CD4-positive, alpha-beta T cell treated with Interleukin-21 for 1 hour (primary cell): ENCODE measurements at places on chromosomes 7 and 10.

- no peak for DNase-seq
These were observed 51.8 kb upstream of the BMPER start for GRCh38 chr7:33853361-33854062.

GRCh38 chr10:112039823-112040222 lies 143.7 kb downstream of the GPAM start:
- no peak for DNase-seq

DNA sequence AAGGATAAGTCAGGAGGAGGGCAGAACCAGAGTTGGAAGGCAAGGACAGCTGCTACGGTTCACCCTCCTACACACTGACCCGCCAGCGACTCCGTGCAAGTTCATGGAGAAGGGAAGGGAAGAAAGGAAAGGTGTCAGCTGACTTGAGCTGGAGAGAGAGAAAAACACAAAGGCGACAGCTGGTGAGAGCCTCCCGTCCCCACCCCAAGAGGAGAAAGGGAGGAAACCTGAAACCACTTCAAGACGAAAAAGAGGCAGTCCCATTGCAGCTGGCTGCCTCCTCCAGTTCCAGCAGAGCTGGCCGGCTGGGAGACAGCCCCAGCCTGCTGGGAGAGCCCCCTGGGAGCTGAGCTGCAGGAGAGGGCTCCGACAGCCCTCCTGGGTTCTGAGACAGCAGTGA lies 75.2 kb downstream of the PARD3 start:
- DNase-seq = no peak

DNA sequence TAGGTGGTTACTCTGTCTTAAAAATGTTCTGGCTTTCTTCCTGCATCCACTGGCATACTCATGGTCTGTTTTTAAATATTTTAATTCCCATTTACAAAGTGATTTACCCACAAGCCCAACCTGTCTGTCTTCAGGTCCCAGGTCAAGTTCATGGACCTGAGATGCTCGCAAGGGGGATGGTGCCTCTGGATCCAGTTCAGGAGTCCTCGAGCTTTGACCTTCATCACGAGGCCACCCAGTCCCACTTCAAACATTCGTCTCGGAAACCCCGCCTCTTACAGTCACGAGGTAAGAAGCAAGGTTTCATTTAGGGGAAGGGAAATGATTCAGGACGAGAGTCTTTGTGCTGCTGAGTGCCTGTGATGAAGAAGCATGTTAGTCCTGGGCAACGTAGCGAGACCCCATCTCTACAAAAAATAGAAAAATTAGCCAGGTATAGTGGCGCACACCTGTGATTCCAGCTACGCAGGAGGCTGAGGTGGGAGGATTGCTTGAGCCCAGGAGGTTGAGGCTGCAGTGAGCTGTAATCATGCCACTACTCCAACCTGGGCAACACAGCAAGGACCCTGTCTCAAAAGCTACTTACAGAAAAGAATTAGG lies 8.7 kb downstream of the ZKSCAN1 start:
- no peak for DNase-seq

DNA sequence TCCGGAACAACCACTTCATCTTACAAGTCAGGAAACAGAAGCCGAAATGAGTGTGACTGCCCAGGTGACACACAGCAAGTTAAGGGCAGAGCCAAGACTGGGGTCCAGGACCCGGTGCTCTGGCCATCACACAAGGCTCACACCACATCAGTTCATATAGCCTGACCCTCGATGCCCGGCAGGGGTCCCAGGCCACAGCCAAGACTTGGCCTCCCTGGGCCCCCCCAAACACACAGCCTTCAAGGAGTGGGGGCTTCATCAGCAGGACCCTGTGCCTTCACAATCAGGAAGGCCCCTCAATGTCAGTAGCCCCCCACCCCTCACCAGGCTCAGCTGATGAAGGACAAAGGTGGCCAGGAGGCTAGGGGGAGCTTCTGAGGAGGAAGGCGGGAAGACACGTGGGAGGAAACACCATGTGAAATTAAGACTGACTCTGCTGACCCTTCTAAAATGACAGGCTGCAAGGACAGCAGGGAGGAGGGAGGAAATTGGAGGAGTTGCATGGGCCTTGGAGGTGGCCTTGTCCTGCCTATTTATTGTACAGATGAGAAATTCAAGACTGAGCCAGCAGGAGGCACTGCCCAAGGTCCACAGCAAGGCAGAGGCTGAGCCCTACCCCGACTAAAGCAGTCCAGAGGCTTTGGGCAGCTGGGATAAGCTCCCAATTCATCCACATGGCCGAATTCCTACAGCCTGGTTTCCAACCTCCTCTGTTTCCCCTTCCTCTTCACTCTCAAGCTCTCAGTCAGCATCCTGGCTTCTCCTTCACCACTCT lies 216.1 kb upstream of the ZMIZ1 start:
- DNase-seq = peak; percentile 27

DNA sequence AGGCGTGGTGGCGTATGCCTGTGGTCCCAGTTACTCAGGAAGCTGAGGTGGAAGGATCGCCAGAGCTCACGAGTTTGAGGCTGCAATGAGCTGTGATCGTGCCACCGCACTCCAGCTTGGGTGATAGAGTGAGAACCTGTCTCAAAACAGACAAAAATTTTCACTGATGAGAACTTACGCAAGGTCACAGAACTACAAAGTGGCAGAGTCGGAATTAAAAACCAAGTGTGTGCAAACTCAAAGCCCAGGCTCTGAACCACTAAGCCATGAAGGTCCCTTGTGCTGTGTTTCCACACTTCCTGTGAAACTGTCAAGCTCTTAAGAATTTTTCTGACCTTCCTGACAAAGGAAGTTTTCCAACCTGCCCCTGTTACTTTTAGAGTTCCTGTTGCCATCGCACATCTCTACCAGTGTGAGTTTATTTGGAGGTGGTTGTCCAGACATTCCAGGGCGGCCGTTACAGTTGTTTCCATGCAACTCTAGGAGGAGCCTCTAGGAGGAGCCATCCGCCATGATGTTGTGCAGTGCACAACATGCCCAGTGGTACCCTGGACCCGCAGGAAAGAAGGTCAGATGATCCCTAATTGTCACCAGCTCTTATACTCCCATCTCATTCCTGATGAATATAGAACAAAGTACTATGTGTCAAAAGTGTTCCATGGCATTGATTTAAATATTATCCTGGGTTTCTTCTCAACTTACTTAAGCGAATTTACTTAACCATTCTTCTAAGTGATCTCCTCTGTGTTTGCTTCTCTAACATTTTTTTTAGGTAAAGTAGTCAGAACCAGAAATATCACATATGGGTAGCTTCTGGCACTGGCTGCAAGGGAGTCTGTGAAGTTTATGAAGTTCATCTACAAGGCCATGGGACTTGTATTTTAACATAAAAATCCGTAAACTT lies 49.0 kb upstream of the LYZL1 start:
- no peak for DNase-seq

GRCh38 chr10:47383261-47384147 lies 589 bp downstream of the ZNF488 start:
- DNase-seq = no peak

DNA sequence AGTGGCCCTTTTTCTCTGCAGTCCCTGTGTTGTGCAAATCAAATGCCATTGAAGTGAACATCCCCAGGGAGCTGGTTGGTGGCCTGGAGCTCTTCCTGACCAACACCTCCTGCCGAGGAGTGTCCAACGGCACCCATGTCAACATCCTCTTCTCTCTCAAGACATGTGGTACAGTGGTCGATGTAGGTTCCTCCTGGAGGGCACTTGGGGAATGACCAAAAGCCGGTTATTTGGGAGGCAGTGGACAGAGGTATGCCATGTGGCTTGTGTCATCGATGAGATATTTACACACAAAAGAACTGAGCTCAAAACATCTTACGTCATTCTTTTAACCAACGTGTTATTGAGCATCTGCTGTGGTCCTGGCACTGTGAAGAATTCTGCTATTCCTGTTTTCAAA lies 19.7 kb downstream of the OIT3 start:
- no peak for DNase-seq

GRCh38 chr10:114441107-114441506 lies 36.8 kb upstream of the AFAP1L2 start:
- DNase-seq = no peak

- no peak for DNase-seq
These were observed 8.7 kb downstream of the HIPK2 start for GRCh38 chr7:139769066-139769465.

DNA sequence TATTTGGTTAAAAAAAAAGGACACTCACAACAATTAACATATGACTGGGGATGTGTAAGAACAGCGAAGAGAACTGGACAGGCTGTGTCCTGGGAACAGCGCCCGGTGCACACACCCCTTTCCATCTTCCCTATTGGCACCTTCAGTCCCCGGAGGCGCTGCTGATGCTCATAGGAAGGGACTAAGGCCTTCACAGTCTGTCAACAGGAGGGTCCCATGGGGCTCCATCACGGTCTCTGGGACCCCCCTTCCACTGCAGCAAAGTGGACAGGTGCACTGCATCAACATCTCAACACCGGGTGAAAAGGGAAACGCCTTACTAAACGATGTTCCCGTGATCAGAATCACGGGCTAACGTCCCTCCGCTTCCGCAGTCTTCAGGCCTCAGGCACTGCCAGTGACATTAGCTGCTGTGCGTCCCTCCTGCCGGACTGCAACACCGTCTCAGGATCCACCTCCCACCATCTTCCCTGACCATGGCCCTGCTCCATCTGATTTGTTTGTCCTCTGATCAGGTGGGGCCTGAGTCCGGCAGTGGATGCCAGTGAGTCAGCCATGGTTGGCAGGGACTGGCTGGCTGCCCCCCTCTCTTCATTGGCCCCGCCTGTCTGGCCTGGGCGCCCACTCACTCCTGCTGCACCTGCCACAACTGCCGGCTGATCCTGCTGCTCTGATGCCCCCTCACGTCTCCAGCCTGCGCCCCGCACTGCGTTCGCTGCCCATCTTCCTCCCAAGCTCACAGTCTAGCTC lies 614.7 kb downstream of the DNAJB6 start:
- no peak for DNase-seq

DNA sequence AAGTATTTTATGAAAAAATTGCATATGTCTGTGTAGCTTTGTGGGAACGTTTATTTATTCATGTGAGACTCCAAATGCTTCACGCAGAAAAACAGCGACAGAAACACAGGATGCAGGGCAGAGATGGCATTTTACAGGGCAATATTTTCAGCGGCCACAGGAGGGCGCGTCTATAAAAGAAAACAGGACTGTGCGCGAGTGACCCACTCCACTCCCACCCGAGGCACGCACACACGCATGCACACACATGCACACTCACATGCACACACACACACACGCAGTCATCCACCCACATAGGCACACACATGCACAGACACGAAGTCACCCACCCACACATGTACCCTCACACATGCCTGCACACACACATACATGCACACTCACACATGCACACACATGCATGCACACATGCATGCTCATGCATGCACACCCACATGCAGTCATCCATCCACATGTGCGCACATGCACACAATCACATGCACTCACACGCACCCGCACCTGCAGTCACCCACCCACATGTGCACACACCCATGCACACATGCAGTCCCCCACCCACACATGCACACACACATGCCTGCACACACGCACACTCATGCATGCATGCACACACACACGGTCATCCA lies 96.3 kb downstream of the DNAJB6 start:
- peak; percentile 56 for DNase-seq

- DNase-seq = no peak
These were observed 1.8 kb upstream of the PTPRZ1 start for GRCh38 chr7:121871188-121871587.

DNA sequence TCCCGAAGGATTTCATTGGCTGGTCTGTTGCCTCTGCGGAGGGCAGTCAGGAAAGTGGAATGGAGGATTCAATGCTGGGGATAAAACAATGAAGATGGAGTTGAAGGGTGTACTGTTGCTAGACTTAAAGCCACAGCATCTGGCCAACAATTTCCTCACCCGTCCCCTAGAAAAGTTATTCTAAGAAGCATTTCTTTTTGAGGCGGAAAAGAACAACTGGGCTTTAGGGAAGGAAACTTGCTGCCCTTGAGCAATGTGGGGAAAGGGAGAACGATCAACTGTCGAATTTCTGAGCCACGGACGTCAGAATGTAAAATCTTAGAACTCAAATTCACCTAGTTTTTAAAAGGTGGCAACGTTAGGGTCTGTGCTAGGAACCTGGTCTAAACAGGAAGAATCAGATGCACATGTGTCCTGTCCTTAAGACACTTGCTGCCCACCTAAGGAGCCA lies 664 bp downstream of the FMC1 start:
- DNase-seq = no peak

DNA sequence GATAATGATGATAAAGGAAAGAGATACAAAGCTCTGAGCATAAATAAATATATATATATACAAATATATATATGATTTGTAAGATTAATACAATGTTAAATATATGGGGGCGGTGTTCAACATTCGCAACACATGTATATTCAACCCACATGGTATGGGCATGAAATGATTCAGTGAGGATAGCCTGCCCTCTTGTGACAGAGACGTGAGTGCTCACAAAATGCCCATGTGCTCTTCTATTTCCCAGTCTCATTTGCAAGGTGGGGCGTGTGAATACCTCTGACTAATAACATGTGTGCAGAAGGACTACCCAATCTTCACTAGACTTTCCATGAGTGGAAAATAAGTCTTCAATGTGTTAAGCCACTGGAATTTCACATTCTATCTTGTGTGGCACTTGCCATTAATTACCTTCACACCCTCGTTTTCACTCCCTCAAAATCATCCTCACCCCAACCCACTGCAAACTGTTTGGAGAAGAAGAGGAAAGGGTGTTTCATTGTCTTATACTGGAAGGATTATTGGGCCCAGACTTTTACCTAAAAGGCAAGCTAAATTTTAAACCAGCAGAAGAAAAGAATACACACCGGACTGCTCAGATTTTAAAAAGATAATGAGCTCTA lies 26.9 kb downstream of the ASAH2 start:
- DNase-seq = peak; percentile 30

DNA sequence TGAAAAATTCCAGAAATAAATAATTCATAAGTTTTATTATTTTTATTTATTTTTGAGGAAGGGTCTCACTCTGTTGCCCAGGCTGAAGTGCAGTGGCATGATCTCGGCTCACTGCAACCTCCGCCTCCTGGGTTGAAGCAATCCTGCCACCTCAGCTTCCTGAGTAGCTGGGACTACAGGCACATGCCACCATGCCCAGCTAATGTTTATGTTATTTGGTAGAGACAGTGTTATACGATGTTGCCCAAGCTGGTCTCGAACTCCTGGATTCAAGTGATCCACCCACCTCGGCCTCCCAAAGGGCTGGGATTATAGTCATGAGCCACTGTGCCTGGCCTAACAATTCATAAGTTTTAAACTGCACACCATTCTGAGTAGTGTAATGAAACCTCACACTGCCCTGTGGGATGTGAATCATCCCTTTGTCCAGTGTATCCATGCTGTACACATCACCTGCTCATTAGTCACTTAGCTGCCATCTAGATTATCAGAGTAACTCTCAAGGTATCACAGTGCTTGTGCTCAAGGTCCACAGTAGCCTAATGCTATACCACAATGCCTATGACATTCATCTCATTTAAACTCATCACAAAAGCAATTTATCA lies 17.9 kb downstream of the RTKN2 start:
- no peak for DNase-seq

DNA sequence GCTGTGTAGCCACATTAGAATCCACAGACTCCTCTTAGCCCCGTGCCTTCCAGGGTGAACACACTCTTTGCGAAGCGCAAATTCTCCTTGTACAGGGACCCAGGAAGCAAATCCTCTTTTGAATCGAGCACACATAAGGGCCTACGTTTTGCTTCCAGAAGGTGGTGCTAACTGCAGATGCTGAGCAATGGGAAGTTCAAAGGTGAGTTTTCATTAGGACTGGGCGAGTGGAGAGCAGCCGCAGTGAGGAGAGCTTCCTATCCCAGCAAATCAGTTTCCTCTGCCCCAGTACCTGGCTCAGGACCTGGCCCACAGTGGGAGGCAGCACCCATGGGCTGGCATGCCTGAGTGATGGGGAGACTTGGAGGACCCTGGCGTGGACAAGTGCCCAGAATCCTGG lies 23.5 kb upstream of the GPR26 start:
- DNase-seq = no peak

- DNase-seq = peak; percentile 34
These were observed 246.6 kb downstream of the ZMYND11 start for GRCh38 chr10:381805-382204.
